Activated T-cell treated with anti-CD3 and anti-CD28 coated beads, Interleukin-2, amount 50 U/mL, for 4 hours (primary cell): ENCODE measurements at places on chromosomes 3 and 15.

DNA sequence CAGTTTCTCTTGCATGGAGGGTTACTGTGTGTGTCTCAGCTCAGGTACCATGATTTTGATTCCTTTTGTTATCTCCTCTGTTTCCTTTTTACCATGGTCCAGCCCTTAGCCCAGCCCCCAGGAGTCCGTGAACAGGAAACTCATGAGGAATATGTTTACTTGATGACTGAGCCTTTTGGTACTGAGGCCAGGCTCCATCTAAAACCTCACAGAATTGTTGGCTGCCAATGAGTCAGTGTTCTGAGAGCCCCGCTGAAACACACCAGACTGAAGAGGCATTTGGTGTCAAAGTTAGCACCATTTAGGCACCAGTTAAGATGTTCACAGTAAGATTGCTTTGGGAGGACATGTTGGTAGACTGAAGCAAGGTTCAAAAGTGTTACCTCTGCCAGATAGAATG, 80.9 kb downstream of the DGKG start:
- DNase-seq, result no peak

DNA sequence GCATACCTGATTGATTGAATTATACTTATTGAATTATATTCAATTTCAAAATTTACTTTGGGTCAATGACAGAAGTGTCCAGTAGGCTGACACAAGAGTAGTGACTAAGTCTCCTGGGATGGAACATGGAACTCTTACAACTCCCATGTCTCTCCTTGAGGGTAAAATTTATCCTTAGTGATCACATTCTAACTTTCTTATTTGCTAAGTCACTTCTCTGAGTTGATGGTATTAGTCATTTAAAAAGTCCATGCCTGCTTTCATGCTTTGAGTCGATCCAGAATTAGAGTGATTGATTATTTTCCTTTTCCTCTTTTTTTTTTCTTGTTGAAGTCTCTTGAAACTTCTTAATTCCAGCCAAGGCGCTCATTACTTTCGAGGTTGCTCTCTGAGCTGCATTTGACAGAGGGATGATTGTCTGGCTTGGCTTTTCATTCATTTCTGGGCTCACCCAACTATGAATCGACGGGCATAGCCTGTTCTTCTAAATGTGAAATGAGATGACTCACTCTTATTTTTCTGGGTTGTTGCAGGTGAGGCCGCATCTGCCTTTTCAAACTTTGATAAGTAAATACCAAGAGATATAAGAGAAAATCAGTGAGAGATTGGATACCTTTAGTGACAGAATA, 34.9 kb downstream of the LRRC3B start:
- no peak for DNase-seq

GRCh38 chr15:92595506-92596381, 59.8 kb downstream of the FAM174B start:
- no peak for DNase-seq

- no peak for DNase-seq
These were observed 16.0 kb upstream of the SRP14 start for GRCh38 chr15:40054855-40055575.

DNA sequence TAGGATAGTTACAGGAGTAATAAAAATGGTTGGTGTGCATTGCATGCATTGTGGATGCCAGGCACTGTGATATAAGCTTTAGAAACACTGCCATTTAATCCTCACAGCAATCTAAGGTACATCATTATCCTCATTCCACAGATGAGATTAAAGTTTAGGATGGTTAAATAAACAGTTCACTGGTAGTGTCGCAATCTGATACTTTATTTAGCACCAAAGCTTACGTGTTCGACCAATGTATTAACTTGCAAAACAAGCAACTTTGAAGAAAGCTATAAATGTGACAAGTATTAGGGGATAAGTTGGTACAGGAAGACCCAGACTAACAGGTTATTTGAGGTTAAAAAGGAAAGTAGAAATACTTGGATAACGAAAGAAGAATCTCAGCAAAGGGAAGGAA, 150.5 kb upstream of the ZNF385D start:
- no peak for DNase-seq

- DNase-seq, result no peak
These were observed 23.1 kb downstream of the EPM2AIP1 start for GRCh38 chr3:36969540-36970432.

- DNase-seq, result no peak
These were observed 44.3 kb upstream of the APEH start for GRCh38 chr3:49629866-49630265.

DNA sequence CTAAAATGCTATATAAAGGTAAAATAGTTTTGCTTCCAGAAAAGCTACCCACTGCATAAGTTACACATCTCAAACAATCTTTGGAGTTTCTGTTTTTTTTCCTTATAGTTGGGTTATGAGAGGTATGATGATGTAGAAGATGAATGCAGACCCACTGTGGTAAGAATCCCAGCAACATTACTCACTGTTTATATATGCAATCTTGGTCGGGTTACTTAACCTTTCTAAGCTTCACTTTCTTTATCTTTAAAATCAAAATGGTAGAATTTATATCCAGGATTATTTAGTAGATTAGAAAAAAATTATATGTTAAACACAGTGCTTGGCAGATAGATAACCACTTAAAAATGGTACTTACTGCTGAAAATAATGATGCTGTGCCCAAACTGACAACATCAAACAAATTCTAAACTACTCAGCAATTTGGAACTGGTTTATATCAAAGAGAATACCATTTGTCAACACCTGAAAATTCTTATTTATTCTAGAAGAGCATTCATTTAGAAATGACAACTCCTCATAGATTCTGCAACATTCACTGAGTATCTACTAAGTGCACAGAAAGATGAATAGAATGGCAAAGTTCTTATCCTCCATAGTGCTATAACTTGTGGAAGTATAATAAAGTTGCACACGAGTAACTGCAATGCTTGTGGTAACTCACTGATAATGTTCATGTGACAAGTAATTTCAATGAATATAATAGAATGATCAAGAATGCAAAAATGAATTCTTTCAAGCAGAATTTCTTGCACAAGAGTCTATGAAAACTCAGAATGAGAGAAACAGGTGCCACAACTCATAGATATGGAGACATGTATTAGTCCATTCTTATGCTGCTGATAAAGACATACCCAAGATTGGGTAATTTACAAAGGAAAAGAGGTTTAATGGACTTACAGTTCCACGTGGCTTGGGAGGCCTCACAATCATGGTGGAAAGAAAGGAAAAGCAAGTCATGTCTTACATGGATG, 129.0 kb upstream of the SLC7A14 start:
- DNase-seq, result no peak
